ENCODE measurements at places on chromosomes 1 and 21. TPM values are rescaled to one million over a fixed set of nuclear protein-coding genes. Genes with fewer than 3 reads are reported as not detected.

GRCh38 chr1:169906938-169907337 lies 13.2 kb upstream of the SCYL3 start:
- no peak for DNase-seq

Gene NEXN
- 1.3 TPM for total RNA-seq

- DNase-seq, result no peak
Measured at GRCh38 chr1:6488602-6489382, 2.7 kb downstream of the PLEKHG5 start.

Gene SPOCD1
- total RNA-seq, result 0.46 TPM

Gene TSPEAR
- total RNA-seq, result not detected

Gene DIO1
- total RNA-seq, result not detected

DNA sequence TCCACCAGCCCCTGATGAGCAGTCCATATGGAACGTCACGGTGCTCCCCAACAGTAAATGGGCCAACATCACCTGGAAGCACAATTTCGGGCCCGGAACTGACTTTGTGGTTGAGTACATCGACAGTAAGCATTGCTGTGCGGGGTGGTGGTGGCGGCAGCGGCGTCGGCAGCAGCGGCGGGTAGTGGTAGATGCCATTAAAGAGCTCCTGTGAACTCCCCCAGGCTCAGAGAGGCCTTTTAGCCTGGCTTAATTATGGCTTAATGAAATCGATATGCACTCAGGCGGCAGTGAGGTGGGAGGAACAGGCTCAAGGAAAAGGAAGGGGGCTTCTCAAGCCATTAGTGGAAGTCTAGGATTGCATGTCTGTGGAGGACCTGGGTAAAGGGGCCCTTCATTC lies 41.9 kb upstream of the CNTN2 start:
- DNase-seq, result no peak

DNA sequence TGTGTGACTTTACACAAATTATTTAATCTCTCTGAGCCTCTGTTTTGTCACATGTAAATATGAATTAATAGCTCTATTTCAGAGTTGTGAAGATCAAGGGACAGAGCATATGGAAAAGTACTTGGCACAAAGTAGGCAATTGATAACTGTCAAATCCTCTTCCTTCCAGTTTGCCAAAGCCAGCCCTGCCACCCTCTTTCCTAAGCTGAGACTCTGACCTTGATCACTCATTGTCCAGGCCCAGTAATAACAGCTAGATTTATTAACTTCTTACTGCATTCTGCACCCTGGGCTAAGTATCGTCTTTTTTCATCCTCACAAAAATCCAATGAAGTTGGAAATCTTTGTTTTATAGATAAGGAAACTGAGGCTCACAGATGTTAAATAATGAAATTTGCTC lies 70.8 kb upstream of the ATP1A1 start:
- no peak for DNase-seq

Gene ACP6
- 19.6 TPM for total RNA-seq

- DNase-seq, result no peak
Measured at GRCh38 chr1:59761443-59761842, 53.3 kb upstream of the HOOK1 start.

Gene CLDN8
- total RNA-seq, result not detected

DNA sequence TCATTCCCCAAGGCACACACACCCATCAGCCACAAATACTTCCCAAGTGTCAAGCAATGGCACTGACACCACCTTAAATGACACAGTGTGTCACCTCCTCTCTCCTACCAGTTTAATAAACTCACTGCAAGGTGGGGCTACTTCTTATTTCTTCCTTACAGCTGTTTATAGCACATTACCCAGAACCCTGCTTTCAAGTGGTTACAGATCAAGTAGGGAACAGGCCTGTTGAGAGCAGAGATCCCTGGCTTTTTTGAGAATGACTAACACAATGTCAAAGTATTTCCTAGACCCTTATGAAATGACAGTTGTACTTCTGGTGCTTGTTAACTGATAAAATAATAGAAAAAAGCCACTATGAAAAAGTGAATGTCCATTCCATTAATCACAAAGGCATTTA lies 19.8 kb downstream of the ZBTB17 start:
- no peak for DNase-seq

DNA sequence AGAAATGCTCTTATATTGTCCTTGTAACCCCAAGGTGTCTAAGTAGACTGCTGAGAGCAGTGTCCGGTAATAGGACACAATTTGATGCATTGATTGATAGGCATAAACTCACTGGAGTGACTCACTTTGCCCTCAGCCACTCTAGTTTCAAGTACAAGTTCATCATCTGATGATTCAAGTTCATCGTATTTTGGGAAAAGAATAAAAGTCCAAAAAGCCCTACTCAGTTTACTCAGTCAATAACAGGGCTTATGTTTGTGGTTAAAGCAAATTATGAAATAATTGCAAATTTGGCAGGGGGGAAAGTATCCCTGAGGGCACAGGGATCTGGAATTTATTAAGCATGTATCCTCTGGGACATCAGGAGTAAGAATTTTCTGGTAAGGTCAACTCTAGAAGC lies 7.6 kb upstream of the ATF3 start:
- DNase-seq, result no peak

Gene RAP1A
- total RNA-seq, result 126 TPM

DNA sequence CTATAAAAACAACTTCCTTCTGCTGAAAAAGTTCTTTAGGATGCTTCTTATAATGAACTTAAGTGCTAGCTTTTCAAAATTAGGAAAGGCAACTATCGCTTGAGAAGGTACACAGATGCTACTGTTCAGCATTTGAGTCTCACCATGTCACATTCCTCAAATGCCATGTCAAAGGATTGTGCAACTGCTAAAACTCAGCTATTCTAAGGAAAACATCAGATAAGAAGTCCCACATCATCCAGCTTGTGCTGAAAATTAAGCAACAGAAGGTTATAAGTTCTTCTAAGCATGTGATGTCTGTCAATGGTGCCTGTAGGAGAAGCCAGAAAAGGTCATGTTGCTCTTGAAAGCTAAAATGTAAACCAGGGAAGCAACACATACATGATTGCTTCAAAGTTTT lies 36.5 kb downstream of the MCOLN2 start:
- DNase-seq, result no peak

Gene TESK2
- 12.9 TPM for total RNA-seq

DNA sequence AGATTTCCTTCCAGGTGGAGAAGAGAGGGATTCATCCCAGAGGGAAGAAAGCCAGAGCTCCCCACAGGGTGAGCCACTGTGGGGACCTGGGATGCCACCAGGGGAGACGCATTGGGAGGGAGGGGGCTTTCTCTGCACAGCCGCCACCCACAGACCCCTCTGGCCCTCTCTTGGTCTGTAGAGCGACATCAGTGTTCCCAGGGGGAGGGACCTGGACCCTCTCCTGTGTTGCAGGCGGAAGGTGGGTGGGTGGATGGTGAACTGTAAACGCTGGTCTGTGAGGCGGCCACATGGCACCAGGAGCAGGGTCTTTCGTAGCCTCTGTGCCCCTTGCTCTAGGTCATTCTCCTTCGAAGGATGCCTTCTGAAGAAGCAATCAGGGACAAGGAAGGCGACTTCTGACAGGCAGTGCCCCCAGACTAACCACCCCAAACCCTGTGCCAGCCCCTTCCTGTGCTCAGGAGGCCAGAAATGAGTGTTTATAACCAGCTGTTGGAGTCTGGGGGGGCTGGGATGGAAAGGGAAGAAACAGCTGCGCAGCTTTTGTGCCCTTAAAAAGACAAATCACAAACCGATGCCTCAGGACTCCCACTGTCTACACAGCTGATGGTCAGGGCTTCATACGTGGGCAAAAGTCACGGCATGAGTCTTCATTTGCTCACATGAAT lies 121.4 kb upstream of the ZBTB40 start:
- no peak for DNase-seq

DNA sequence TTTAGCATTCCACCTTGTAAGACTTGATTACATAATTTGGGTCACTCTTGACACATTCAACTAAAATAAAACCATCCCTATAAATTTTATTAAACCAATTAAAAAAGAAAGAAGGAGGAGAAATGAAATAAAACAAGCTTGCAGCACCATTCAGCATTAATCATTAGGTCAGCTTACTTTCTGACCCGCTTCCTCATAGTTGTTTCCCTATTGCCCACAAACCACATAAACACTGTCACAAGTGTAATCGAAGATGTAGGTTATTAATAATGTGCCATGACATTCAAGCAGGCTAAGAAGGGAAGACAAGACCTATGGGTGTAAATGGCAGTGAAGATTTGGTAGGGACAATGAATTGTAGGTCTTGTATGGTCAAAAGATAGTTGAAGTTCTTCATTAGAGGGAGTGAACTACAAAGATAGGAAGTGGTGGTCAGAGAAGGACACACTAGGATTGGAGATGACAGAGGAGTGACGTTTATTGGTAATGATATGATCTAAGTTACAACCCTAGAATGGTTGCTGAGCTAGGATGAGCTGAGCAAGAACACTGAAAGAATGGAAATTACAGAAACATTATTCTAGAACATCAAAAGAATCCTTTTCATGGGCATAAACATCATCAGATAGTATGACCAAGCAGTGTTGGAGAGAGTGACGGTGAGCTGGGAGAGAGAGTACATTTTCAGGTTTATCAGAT lies 231.5 kb downstream of the KCNT2 start:
- no peak for DNase-seq

Gene FCER1G
- 7.4 TPM for total RNA-seq

DNA sequence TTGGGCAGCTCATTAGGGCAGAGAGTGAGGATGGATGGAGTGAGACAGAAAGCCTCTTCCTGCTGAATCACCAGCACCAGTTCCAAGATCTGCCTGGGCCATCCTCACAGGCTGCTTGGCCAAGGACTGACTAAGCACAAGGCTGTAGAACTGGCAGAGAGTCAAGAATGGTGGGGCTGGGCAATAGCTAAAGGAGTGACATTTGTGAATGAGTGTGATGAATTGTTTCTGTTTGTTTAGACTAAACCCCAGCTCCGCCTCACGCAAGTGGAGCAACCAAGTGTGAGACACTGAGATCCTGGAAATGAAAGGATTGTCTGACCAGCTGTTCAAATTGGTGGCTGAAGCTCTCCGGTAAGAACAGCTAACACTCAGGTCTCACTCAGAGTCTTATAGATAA lies 38.6 kb downstream of the BRINP2 start:
- no peak for DNase-seq

Gene SNRPE
- total RNA-seq, result 285 TPM

DNA sequence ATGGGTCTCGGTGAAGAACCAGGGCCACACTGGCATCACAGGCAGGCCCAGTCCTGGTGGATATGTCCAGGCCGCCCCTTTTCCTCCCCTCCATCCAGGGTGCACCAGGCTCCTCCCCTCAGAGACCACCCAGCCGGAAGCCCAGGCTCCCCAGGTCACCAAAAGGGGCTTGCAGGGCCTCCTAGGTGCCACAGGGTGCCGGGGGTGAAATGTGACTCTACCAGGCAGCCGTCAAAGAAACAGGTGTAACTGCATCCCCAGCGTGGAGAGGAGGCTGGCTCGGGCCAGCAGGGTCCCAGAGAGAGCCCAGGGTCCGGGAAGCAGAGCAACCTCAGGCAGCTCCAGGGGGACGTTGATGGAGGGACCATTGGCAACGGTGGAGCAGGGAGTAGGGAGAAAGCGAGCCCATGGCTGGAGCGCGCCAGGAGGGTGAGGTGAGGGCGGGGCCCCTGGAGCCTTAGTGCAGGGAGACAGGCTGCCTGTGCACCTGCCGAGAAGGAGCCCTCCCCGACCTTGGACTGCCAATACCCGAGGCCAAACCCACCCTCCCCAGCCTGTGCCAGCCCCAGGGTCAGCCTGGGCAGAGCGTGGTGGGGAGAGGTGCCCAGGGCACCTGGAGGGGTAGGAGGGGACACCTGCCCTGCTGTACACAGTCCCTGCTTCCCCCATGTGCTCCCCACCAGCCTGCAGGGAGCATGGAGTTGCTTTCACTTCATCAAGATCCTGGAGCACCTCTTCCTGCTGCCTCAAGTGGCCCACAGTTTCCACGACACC lies 48.3 kb upstream of the POFUT2 start:
- no peak for DNase-seq

DNA sequence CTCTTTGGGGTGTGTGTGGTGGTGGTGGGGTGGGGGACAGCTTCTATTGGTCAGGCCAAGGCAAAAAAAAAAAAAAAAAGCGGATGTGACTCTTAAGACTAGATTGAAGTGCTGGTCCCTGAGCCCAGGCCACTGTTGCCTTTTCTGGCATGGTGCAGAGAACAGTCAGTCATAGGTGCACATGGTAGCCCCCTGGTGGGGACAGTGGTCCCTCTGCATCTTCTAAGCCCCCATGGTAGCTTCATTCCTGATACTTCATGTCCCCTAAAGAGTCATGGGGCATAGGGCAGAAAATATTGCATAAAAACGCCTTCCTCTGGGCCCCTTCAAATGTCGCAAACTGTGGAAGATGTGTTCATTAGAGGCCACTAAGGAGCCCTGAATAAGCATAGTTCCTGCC lies 371.8 kb downstream of the NPHP4 start:
- no peak for DNase-seq

Gene LCE3E
- not detected for total RNA-seq

DNA sequence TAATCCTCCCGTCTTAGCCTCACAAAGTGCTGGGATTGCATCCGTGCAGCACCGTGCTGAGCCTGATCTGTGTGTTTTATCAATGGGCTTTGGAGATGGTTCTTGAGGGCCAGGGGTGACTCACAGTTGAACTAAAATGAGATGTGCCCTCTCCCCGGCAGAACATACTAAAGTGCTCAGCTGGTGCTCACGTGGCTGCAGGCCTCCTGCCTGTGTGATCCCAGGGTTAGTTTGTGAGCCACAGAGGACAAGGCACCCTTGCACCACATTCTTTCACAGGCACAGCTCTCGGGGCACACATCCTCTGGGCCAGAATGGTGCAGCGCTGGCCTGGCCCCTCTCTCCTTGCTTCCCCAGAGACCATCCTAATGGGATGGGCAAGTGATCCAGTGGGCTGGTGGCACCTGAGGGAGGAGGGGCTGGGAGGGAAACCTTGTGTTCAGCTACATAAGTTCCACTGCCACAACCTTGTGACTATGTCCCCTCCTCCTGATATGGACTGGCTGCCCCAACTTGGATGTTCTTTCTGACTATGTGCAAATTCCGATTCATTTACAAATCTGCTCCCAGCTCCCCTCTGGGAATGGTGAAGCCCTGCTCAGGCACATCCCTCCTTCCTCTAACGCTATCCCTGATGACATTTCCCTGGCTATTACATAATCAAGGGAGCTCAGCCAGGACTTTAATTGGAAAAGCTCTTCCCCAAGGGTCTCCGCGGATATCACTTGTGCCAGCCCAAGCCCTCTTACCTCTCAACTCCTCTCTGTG lies 197.0 kb upstream of the EDN2 start:
- DNase-seq, result no peak

GRCh38 chr1:25773441-25774125 lies 26.4 kb upstream of the SELENON start:
- DNase-seq, result no peak

- DNase-seq, result peak; percentile 52
Measured at GRCh38 chr1:84433258-84434080, 35.2 kb downstream of the DNASE2B start.

GRCh38 chr1:184002071-184002470 lies 35.5 kb downstream of the COLGALT2 start:
- DNase-seq, result no peak
